ENCODE measurements at places on chromosomes 12 and 14.

DNA sequence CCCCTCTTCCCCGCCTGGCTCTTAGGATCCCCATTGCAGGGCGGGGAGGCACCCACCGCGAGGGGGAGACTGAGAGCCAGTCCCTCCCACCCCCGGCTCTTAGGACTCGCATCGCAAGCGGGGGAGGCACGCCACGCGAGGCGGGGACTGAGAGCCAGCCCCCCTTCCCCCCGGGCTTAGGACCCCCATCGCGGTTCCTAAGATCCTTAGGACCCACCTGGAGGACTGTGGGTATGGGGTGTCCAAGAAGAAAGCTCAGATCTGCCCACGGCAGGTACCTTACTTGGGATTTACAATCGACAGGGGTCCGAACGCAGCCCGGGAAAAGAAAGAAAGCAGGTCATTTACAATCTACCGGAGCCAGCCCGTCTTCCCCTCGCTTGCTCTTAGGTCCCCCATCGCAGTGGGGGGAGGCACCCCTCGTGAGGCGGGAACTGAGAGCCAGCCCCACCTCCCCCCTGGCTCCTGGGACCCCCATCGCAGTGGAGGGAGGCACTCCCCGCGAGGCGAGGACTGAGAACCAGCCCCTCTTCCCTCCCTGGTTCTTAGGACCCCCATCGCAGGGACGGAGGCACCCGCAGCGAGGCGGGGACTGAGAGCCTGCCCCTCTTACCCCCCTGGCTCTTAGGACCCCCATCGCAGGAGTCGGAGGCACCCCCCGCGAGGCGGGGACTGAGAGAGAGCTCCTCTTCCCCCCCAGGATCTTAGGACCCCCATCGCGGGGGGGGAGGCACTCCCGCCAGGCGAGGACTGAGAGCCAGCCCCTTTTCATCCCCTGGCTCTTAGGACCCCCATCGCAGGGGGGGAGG is 43.7 kb downstream of the DDX11 start:
- DNase-seq = peak; percentile 100

- no peak for DNase-seq
Observed at GRCh38 chr14:93267149-93267711, 60.2 kb downstream of the UBR7 start.

- DNase-seq = no peak
Observed at GRCh38 chr12:12676605-12677004, 19.4 kb downstream of the GPR19 start.

GRCh38 chr14:105937253-105938054 is 411.1 kb downstream of the TMEM121 start:
- DNase-seq = peak; percentile 51

DNA sequence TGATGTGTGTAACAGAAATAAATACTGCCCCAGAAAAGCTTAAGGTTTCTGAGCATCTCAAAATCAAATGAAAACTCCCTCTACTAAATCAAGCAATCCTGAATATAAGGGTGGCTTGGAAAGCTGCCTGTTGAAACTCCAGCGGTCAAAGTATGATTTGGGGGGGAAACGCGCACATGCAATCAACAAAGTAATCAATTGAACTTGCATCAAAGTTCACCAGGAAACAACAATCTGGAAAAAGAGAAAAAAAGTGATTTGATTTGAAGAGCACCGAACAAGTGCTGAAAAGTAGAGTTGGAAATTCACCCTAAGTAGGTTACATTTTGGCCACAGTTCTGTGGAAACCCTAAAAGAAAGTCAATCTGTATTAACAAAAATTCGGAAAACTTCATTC is 700 bp downstream of the CNIH1 start:
- DNase-seq = no peak

- DNase-seq = no peak
Observed at GRCh38 chr12:122215771-122216170, 10.1 kb downstream of the DIABLO start.

GRCh38 chr14:22928237-22929103 is 706 bp downstream of the PRMT5 start:
- DNase-seq = peak; percentile 33

DNA sequence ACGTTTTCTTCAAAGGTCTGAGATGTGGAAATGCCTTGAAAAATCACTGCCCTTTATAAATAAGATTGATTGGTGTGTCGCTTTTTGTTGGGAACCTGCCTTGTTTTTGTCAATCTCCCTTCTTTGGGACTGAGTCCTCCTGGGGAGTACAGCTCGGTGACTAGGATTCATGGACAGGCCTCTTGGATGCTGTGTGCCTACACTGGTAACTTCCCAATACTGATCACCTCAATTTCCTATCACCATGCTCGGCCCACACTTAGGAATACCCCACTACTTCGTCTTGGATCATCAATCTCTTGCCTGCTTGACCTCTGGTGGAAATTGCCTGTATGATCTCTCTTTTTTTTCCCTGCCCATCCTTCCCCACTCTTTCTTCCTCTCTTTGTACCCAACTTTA is 34.2 kb downstream of the NTN4 start:
- no peak for DNase-seq

DNA sequence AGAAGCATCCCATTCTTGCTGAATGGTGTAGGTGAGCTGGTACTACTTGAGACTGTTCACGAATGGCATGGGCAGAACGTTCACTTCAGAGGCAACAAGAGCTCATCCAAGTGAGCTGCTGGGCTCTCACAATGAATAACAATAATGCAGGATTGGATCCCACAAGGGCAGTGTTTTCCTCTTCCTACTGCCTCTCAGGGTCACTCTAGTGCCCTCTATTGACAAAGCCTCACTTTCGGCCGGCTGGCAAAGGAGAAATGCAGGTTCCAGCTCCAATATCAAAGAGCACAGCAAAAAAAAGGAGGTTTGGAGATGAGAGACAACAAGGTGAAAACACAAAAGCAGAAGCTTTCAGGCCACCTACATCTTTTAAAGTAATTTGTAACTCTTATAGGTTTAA is 74.6 kb upstream of the MYF6 start:
- DNase-seq = peak; percentile 73

DNA sequence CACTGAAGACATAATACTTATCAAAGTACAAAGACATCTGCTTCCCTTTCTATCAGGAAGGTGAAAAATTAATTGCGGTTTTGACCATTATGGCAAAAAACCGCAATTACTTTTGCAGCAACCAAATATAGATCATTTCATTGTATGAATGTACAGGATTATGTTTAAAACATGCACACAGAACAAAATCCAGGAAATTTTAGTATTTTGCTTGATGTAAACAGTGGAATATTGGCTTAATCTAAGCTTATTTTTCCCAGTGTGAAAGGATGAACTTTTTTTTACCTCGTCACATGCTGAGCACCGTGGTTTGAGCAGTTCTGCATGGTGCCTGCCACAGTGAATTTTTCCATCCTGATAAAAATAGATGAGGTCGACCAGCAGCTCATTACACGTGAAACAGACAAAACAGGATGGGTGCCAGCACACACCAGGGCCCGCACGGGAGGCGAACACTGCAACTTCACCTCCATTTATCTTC is 121.2 kb downstream of the PRICKLE1 start:
- DNase-seq = no peak

GRCh38 chr14:91119556-91120311 is 5.9 kb downstream of the DGLUCY start:
- no peak for DNase-seq

DNA sequence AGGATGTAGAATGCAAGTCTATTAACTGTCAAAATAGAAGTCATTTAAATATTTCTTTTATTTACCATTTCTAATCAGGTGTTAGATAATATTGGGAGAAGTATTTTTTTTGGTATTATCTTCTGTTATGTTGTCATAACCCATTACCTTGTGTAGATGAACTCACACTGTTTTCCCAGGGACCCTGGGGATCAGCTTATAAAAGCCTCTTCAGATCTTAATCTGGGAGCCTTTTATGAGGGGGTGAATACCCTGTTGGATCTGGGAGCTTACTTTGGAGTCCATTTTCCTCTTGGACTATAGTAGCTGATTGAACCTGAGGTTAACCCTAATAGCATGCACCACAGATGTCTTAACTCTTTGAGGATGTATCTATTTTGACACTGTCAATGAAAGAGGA is 176.3 kb upstream of the ATP2B1 start:
- DNase-seq = peak; percentile 93

DNA sequence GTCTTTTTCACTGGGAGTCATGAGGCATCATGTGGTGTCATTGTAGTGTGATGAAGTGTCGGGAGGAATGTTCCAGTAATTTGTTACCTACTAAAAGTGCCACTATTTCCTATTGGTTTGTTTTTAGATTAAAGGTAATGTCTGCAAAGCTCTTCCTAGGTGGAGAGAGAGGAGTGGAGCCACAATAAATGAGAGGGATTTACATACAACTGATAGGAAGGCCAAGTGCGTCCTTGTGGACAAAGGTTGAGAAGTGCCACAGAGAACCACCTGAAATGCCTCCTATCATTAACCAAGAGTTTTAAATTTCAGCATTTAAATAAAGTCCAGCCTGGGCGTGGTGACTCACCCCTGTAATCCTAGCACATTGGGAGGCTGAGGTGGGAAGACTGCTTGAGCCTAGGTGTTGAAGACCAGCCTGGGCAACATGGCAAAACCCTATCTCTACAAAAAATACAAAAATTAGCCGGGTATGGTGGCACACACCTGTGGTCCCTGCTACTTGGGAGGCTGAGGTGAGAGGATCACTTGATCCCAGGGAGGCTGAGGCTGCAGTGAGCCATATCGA is 2.5 kb upstream of the SNX6 start:
- peak; percentile 11 for DNase-seq

- DNase-seq = peak; percentile 79
Observed at GRCh38 chr12:89525305-89525823, 483 bp downstream of the POC1B start.

DNA sequence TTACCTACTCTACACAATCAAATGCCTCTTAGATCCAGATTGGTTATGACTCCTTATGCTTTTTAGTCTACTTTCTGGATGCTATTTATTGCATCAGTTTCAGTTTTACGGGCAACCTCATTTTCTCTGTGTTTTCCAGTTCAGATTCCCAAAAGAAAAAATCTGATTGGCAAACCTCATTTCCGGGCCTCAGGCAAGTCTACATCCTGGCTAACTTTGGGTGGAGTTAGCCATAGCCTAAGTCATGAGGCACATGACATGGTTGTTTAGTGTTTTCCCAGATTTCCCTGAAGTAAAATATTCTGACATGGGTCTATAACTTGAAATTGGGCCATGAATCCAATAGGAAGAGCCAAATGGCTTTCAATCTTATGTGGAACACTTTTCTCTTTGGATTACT is 339.7 kb downstream of the NUAK1 start:
- peak; percentile 27 for DNase-seq

DNA sequence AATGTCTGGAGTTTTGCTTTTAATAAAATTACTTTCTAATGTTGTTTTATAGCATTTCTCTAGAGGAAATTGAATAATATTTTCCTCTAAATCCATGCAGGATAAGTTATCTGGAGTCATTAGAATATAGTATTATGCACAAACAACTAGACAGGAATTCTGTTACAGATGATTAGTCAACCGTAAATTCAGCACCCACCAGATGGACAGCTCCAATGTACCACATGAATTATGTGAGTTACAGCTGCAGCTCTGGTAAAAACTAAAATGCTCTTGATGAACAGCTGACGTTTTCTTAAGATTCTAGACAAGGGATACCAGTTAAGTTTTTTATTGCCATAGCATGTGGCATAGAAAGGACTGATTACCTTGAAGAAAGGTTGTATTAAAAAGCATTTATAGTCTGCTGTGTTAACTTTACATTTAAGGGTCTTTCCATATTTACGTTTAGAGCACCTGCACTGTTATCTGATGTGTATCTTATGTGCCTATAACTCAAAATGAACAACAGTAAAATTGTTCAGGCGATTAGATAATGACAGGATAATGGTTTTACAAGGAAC is 321.4 kb upstream of the LRFN5 start:
- peak; percentile 59 for DNase-seq

DNA sequence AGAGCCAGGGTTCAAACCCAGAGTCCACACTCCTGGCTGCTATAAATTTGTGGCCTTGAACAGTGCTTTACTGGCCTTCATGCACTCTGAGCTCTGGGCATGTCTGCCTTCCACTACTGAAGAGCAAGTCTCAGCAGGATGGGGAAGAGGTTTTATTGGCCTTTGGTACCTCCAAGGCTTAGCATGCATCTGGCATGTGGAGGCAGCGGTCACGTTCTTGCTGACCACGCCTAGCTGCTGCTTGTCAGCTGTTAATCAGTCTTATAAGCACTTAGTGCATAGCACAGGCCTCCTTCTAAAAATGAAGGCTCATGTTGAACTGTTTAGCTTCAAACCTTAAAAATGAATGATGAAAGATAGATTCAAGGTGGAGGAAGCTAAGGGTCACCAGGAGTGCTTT is 177.5 kb downstream of the PELI2 start:
- no peak for DNase-seq

- DNase-seq = no peak
Observed at GRCh38 chr14:53027041-53027440, 76.2 kb upstream of the FERMT2 start.

GRCh38 chr14:99383472-99384449 is 96.9 kb downstream of the SETD3 start:
- no peak for DNase-seq

DNA sequence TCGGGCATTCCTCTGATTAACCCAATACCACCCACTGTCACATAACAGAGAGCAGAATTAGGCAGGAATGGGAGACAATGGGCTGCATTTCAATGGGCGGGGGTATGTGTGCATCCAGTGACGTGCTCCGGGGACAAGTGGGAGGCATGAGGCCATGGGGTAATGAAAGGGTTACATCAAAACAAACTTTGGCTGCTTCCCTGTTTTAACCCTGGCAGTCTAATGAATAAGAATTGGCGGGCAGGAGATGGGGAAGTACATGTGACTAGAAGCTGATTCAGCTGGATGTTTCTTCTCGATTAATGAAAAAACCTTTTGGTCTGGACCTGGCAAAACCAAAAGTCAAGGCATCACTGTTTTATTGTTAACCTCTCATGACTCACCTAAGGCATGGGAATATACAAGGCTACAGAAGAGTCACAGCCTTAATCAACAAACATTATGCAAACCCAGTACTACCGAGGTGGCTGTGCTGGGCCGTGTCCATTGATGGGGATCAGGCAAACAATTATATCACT is 44.2 kb downstream of the SOCS2 start:
- no peak for DNase-seq

DNA sequence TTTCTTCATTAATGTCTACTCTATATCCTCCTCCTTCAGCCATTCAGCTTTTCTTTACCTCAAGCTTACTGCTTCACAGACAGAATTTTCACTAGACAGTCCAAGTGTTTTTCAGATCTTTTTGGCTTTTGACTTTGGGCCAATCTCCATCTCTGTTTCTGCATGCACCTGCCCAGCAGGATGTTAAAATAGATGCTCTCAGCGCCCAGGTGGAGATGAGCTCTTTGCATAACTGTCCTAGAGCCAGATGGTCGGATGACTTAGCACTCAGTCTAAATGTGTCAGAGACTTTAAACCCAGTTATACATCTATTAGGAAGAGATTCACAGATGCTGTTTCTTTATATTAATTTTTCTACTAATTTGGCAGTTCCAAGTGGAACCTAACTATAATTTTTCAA is 80.3 kb upstream of the SSTR1 start:
- peak; percentile 72 for DNase-seq

GRCh38 chr14:100785338-100785615 is 40.6 kb upstream of the MEG3 start:
- no peak for DNase-seq

- DNase-seq = peak; percentile 71
Observed at GRCh38 chr12:16608946-16609539, 3.1 kb upstream of the LMO3 start.

GRCh38 chr12:12622418-12622817 is 10.7 kb downstream of the CREBL2 start:
- DNase-seq = no peak

- no peak for DNase-seq
Observed at GRCh38 chr14:95134304-95134933, 22.9 kb downstream of the DICER1 start.

- peak; percentile 98 for DNase-seq
Observed at GRCh38 chr12:20212658-20213555, 155.4 kb upstream of the PDE3A start.

- DNase-seq = peak; percentile 60
Observed at GRCh38 chr14:96852823-96853422, 55.7 kb downstream of the VRK1 start.
